Kidney (tissue), 22 donors: ENCODE measurements at places on chromosomes 7 and 10. TPM values are rescaled to one million over a fixed set of nuclear protein-coding genes. Genes with fewer than 3 reads are reported as not detected.

Gene ZNF853
- 3.4 TPM for polyA plus RNA-seq

Gene NEUROD6
- polyA plus RNA-seq = not detected

Gene PLCE1
- 5.9 TPM for polyA plus RNA-seq

Gene FKBP6
- polyA plus RNA-seq = not detected

Gene MKX
- polyA plus RNA-seq = not detected

DNA sequence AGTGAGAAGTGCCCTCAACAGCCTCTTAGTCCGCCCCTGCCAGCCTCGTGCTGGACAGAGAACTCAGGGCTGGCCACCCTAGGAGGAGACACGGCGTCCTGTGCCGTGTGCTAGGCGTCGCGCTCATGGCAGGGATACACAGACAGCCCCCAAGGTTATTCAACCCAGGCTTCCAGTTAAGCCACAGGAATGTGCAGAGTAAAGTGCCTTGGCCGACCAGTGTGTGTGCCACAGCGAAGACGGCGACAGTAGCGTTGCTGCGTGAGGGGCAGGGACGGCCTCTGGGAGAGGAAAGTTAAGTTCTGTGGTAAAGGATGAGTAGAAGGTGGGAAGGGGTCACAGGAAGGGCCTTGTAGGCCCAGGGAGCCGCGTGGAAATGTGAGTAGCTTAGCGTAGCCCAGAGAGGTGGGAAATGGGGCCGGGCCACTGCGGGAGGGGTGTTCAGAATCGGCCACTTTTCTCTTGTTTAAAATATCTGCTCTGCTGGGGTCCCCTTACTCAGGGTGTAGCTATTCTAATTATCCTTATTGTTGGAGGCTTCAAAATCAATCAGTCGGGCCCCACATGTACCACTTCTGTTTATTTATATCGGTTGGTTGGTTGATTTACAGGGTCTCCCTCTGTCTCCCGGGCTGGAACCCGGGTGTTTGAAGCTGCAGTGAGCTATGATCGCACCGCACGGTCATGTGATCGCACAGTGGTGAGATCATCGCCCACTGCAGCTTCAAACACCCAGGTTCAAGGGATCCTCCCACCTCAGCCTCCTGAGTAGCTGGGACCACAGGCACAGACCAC is 24.5 kb downstream of the TMEM120A start:
- DNase-seq = no peak

- DNase-seq = no peak
Measured at GRCh38 chr10:120805014-120805812, 45.9 kb upstream of the WDR11 start.

DNA sequence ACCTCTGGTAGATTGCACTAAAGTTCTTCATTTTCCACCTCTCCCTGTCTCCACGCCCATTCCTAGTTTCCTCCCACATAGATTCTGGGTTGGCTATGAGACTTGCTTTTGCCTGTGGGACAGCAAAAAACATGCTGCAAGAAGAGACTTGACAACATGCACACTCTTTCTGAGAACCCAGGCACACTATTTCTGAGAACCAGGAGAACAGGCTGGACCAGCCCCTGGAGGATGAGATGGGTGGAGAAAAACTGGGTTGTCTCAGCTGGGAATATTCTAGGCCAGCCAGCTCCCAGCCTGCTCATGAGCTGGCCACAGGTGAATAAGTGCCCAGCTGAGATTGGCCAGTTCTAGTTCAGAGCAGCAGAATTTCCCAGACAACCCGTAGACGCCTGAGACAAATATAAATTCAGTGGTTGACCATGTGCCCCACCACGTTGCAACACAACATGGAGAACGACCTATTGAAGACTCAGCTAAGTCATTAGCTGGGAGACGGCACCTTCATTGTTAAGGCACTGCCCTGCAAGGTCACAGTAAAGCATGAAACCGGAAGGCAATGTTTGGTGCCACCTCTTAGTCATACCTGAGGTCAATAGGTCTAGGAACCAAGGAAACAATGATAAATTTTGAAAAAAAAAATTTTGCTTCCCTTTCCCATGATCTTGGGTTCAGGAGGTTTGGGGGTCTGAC is 92.7 kb upstream of the AKR1E2 start:
- no peak for DNase-seq

DNA sequence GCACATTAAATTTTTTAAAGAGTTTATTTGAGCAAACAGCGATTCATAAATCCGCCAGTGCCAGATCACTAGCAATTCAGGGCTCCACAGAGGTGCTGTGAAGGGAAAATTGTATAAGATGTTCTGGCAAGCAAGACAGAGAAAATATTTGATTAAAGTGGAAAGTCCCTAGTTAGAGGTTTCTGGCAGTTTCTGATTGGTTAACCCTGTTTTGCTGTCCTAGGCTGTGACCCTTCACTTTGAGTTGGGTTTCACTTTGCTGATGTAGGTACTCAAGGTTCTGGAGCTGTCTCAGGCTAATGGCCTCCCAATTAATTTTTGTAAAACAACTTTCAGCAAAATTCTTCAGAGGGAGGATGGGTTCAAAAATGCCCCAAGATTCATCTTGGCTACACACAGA is 79.4 kb upstream of the NXPH1 start:
- no peak for DNase-seq

GRCh38 chr7:90752051-90752450 is 155.9 kb downstream of the CDK14 start:
- DNase-seq = no peak

- DNase-seq = peak; percentile 76
Measured at GRCh38 chr10:103491729-103492364, 1.7 kb upstream of the NEURL1 start.

- no peak for DNase-seq
Measured at GRCh38 chr10:1203216-1203615, 147.0 kb downstream of the WDR37 start.

- no peak for DNase-seq
Measured at GRCh38 chr7:102410123-102410522, 14.0 kb downstream of the PRKRIP1 start.

GRCh38 chr7:55026086-55026790 is 7.4 kb downstream of the EGFR start:
- DNase-seq = no peak

DNA sequence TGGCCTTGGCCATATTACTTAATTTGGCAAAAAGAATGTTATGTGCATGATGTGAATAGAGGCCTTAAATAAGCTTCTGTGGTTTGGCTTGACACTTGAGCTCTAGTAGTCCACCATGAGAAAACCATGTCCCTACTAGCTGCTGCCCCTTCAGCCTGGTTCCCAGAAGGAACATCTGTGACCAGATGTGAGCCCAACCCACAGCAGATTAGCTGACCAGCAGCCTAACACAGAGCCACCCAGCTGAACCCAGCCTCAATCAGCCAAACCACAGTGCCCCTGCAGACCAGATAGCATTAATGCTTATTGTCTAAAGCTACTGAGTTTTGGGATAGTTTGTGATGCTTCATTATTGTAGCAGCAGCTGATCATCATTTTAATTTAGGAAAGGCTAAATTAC is 16.6 kb downstream of the JAZF1 start:
- DNase-seq = no peak

GRCh38 chr10:105656856-105657255 is 1015.8 kb downstream of the SORCS3 start:
- peak; percentile 6 for DNase-seq

GRCh38 chr10:7202793-7203355 is 208.0 kb downstream of the SFMBT2 start:
- no peak for DNase-seq

- DNase-seq = peak; percentile 88
Measured at GRCh38 chr10:23344241-23344841, at the start of gene C10orf67. Gene C10orf67, minus strand, starts transcription at chr10:23344797. Its CDS starts 23 bp downstream, at chr10:23344774.

DNA sequence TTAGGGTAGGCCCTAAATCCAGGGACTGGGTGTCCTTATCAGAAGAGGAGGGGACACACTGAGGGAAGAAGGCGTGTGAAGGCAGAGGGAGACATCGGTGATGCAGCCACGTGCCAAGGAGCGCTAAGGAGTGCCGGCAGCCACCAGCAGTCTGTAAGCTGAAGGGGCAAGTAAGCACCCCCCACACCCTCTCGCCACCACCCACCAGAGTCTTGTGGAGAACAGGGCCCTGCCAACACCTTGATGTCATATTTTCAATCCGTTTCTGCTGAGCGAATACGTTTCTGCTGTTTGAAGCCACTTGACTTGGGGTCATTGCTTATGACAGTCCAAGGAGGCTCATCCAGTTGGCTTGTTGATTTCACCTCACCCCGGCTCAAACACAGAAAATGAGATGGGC is 37.9 kb downstream of the RGS10 start:
- no peak for DNase-seq

- DNase-seq = no peak
Measured at GRCh38 chr10:49093922-49094321, 21.4 kb downstream of the VSTM4 start.

GRCh38 chr7:125848157-125848556 is 918.5 kb upstream of the POT1 start:
- no peak for DNase-seq
